ENCODE measurements at places on chromosomes 5 and 9.

DNA sequence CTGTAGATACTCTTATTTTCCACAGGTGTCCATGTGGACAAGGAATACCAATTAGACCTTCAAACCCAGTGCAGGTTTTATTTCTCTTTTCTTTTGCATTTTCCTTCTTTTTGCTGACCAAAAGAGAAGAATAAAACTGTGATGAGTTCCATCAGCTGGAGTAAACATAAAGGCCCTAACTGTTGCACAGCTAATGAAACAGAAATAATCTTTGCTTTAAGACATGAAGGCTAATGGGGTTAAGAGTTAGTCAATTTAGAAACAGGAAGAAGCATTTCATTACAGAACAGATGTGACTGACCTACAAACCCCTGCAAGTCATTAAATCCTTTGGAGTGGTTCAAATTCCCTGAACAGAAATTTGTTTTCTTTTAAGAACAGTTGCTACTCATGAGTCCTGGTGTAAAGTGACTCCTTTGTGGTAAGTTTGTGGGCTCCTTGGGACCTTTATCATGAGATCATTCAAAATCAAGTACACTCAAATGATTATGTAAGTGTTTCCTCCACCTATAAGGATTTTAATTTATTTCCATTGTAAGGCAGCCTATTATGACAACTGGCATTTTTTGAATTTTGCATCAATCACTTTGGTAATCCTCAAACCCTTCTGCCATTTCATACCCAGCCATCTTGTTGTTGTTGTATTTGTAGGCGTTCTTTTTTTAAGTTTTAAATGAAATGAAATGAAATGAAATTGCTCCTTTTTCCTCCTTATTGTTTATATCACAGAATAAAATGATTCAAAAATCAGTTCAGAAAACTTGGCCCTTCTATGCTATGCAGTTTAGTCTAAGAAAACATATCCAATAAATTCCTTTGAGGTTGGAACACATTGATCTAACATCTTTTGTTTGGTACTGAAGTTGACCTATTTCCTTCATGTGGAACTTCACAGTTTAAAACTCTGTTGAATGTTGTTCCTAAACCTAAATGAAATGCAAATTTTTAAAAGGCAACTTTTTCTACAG is 1.3 kb downstream of the MINAR2 start:
- DNase-seq, result no peak

DNA sequence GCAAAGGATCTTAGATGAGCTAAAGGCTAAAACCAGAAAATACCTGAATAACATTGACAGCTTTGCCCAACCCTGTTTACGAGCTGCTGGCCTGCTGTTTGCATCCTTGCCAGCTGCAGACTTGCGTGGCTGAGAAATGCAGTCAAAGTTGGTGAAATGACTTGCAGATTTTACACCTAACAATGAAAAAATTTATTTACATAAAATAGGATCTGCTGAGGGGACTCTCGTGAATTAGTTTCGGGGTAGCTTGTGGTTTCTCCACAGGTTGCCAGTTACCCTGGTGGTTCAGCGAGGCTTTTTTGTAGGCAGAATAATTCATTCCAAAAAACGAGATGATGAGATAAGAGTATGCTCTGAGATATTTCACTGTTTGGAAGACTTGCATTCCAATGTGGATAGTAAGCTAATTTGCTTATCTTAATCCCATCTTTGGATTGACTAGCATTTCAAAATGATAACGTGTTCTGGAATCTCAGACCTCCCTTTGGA is 65.7 kb upstream of the FANCC start:
- DNase-seq, result no peak

DNA sequence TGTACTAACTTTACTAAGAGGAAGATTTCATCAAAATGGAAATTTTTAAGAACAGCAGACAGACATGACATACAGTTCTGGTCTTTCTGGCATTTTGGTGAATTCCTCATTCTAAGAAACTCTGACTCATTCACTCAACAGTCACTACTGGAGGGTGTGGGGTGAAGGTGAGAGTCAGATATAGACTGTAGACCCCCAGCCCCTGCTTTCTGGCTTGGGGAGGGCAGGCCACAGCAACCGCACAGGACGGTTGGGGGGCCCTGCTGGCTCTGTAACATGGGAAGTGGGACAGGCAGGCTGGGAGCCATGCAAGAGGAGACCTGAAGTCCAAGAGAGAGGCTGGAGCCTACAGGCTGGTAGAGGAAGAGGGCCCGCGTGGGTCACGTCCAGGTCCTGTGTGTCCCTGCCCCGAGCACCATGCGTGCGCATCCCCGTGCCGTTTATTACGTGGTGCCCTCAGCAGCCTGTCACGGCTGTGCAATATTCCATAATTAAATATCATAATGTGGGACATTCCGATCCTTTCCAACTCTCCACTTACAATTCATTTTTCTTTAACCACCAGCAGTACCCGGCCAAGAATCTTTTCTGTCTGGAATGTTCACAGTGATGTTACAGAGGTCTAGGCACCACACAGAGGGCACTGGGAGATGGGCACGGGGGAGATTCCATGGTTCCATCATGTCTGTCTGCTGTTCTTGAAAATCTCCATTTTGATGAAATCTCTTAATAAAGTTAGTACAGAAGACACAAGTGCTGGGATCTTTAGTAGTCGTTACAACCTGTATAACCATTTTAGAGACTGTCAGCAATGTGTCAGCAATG is 75.5 kb downstream of the SEMA4D start:
- no peak for DNase-seq

- DNase-seq, result no peak
Observed at GRCh38 chr5:76341651-76342334, 61.3 kb upstream of the IQGAP2 start.

DNA sequence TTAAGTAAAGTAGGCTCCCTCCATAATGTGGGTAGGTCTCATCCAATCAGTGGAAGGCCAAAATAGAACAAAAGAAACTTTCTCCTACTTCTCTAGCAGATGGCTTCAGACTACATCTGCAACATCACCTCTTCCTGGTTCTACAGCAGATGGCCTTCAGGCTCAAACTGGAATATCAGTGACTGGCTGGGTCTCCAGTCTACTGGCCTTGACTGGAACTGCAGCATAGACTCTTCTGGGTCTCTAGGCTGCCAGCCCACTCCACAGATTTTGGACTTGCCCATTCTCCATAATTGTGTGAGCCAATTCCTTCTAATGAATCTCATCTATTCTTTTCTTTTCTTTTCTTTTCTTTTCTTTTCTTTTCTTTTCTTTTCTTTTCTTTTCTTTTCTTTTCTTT is 64.8 kb downstream of the ACER2 start:
- DNase-seq, result no peak

- DNase-seq, result no peak
Observed at GRCh38 chr5:3590967-3591900, 4.4 kb upstream of the IRX1 start.

DNA sequence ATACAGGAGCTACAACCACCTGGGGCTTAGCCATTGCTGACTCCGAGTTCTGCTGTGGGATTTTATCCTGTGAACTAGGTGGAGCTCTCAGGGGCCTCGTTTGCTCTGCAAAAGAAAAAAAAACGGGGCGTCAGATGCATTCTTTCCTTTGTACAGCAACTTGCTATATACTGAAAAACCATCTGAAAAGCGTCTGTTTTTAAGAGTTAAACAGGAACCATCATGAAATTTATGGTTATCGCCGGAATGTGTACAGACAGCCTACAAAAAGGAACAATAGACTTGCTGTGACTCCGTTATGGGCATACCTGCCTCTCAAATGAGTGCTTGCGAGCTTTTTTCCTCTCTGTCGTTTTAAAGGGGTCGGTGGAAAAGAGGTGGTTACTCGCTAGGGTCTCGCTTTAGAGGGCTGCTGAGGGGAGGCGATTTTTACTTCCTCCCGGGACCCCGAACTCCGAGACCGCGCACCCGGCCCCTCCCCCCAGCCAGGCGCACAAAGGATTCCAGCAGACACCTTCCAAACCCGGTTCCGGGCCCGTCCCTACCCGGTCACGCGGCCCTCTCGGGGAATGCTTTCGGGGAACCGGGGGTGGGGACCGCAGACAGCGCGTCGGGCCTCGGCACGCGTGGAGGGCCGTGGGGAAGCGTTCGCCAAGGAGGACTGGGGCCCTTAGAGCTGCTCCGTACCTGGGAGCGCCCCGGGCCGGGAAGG is 826 bp downstream of the PAIP1 start:
- peak; percentile 30 for DNase-seq

DNA sequence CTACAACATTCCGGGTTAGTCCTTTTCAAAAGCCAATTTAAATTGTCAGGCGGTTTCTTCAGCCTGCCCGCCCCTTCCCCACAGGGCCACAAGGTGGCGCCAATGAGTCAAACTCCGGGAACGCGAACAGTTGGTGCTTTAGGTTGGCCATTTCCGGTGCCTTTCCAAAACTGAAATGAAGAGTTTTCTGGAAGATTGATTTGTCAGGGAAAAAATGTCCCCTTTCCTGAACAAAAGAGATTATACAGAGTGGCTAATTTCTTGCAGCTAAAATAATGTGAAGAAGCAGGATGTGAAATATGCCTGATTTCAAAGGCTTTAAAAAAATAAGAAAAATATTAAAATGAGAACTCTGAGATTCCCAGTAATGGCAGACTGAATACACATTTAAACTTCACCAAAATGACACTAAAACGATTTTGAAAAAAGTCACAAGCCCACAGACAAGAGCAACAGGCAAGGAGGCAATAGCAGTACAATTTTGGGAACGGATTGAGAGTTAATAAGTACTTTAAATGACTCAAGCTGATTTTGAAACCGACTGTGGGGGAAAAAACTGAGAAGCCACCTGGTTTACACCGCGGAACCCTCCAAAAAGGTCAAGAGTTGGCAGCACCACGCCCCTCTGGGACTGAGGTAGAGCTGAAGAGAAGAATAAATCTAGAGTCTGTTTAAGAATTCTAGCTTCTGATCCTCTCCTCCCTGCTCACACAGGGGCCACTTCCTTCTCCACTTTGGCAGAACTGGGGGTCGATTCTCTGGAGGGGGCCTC is 45.7 kb downstream of the SLC46A2 start:
- peak; percentile 55 for DNase-seq

DNA sequence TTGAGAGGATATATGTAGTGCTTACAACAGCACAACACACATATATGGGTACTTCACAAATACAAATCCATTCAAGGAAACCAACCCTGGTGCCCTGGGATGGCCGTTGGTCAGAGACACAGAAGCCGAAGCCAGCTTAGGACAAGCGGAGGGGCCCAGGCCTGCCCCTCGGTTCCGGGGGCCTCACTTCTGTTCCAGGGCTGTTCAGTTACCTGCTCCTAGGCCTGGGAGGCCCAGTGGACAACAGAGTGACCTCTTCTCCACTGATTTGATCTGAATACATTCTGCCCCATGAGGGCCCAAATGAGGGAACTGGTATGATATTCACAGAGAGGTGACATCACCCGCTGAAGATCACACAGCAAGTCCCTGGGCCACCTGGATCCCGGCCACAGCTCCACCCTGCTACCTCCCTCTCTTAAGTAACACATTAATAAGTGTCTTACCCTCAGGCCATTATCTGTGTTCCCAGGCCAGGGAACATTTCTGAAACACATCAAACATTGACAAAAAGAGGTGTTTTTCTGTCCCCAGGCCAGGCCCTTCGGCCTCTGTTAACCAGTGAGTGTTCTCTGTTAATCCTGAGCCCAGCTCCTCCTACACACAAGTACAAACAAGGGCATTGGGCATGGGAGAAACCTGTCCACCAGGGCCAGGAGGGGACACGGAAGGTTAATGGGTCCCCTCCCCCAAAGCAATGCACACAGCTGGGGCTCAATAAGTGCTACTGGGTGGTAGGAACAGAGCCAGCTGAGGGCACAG is 4.5 kb upstream of the GRHPR start:
- DNase-seq, result no peak

GRCh38 chr9:137173796-137174664 is 2.2 kb upstream of the TMEM210 start:
- DNase-seq, result no peak

DNA sequence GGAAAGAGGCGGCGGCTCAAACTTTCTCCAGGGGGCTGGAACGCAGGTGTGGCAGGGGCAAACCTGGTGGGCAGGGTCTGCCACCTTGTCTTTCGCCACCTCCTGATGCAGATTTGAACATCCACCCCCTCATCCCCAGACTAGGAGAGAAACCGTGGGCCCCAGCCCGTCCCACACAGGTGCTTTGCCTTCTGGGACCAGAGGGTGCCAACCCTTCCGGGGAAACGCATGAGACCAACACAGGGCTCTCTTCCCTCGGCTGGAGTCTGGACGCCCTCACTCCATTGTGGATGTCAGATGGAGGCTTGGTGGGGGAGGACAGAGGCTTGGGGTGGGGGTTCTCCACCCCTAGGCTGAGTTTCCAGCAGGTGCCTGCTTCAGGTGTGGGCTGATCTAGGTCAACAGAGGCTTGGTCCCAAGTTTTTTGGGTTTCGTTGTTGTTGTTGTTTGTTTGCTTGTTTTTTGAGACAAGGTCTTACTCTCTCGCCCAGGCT is 9.5 kb downstream of the C9orf50 start:
- DNase-seq, result no peak

- DNase-seq, result no peak
Observed at GRCh38 chr5:111772456-111773122, 15.6 kb upstream of the NREP start.

- DNase-seq, result no peak
Observed at GRCh38 chr9:110604171-110604601, 24.6 kb upstream of the SVEP1 start.

GRCh38 chr9:26863074-26863473 is 29.5 kb downstream of the CAAP1 start:
- DNase-seq, result no peak

DNA sequence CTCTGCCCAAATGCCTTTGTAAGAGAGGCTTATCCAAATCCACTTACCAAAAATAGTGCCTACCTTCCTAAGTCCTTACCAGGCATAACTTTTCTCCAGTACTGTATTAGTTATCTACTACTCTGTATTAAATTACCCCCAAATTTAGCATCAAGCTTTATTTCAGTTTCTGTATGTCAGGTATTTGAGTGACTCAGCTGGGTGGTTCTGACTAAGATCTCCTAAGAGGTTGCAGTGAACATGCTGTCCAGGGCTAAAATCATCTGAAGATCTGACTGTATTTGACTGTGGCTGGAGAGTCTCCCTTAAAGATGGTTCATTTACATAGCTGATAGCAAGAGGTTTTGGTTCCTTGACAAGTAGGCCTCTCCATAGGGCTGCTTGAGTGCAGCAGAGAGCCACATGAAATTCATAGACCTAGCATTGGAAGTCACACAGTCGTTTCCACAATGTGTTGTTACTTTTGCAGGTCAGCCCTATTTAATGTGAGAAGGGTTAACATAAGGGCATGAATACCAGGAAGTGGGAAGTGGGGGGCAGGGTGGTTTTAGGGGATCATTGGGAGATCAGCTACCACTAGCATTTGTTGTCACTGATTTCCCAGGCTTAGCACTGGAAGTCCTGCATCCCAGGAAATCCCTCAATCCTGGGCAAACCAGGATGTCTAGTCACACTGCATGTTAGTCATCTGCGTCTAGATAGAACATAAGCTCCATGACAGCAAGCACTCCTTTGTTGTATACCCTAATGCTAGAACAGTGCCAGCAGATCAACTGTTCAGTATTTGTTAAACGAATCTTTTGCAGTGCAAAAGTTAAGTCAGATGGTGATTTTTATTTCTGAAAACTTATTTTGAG is 2.0 kb upstream of the ZNF622 start:
- no peak for DNase-seq

GRCh38 chr9:136851941-136852663 is at the start of gene MAMDC4:
Gene MAMDC4, plus strand, starts transcription at chr9:136852346. Its CDS starts 71 bp downstream, at chr9:136852417.
- no peak for DNase-seq

Data from activated T-helper 1 cell treated with Interleukin-2 at 50 U/mL for 16 hours (primary cell).